ENCODE measurements at places on chromosomes 4 and X.

- no peak for DNase-seq
These were observed 88.1 kb upstream of the TSPAN5 start for GRCh38 chr4:98746530-98746929.

DNA sequence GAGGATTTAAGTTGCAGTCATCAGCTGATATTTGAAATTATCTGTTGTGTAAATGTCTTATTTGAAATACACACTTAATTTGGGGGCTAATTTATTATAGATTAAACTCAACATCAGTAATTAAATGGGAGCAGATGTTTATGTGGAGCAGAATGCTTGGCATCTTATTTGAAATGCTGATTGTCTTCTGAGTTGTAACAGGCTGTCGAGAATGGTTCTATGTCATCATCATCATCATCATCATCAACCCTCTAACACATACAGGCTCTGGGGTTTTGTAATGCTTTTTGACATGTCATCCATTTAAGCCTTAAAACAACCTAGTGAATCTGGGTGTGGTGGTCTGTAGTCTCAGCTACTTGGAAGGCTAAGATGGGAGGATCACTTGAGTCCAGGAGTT is 8.2 kb downstream of the MTMR1 start:
- no peak for DNase-seq

GRCh38 chr4:152697284-152698088 is 17.7 kb upstream of the TMEM154 start:
- no peak for DNase-seq

GRCh38 chr4:925771-926500 is 6.2 kb downstream of the GAK start:
- DNase-seq, result no peak

DNA sequence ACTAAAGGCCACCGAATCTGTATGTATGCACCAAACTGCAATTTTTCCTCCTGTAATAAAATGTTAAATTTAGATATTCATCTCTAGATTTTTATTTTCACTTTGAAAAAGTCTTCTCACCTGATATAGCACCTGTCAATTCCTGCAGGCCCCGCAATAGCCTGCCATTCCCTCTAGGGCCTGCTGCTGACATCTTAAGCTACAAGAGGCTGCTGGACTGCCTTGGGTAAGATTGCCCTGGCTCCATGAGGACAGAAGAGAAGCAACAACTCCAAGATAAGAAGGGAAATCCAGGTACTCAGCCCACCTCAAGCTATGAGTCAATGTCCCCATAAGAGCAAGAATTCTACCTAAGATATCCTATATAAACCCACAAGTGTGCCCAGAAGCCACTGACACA is 230.2 kb upstream of the AGTR2 start:
- DNase-seq, result no peak

- DNase-seq, result no peak
These were observed 139.9 kb downstream of the FRYL start for GRCh38 chr4:48640225-48640624.

DNA sequence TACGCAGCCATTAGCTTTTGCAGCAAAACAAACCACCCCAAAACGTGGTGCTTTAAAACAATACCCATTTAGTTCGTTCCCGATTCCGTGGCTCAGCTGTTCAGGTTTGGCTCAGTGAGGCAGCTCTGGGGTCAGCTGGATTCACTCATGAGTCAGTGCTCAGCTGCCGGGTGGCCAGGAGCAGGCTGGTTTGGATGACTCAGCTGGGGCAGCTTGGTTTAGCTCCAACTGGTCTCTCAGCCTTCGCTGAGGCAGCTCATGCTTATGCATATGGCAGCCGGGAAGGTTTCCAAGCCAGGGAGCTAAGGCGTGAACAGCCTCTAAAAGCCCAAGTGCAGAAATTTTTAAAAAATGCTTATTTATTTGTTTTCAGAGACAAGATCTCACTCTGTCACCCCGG is 13.3 kb upstream of the CD99 start:
- DNase-seq, result no peak

GRCh38 chrX:25754399-25754798 is 383.7 kb upstream of the MAGEB18 start:
- no peak for DNase-seq

GRCh38 chrX:23389196-23389792 is 54.6 kb downstream of the PTCHD1 start:
- no peak for DNase-seq

DNA sequence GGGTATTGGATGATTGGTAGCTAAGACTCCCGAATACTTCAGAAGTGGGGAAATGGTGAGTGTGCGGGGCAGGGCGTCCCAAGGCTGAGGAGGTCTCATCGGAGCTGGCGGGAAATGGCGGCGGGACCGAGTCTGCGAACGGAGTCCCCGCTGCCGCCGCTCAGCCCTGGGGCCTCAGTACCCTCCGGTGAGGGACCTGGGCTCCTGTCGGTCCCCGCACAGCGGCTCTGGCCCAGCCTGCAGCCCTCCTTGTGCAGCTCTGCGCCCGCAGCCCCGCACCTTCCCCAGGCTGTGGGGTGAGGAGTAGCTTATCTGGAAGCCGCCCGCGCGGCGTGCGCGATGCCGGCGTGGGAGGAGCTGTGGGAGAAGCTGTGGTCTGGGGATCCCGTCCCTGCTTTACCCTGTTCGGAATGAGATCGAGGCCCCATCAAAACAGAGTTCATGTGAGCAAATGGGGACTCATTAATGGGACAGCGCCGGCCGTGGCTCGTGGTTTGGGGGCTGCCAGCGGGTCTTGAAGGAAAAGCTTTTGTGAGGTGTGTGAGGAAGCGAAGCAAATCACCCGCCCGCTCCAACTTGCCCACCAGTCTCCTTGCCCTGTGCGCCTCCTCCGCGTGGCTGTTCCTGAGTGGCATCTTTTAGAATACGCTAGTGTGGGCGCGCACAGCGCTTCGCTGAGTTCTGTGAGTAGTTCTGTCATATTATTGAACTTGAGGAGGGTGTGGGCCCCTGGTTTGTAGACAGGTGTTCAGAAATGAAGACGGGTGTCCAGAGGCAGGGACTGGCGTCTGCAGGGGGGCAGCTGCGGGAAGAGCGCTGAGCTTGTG is 531 bp downstream of the ZNF141 start:
- DNase-seq, result no peak

DNA sequence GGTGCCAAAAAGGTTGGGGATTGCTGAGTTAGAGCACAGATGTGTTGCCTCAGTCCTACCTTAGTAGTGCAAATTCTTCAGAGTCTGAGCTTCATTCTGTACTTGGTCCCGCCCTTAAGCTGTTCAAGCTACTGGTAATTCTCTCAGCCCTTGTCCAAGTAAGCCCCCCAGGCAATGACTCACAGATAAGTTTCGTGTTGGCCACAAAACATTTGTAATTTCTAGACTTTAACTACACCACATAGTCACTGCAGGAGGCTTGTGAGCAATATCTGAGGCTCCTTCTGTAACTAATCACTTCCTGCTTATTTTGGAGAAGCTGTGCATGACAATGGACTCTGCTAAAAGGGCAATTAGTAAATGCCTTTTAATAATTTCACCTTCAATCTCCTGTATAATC is 1420.5 kb downstream of the PCDH7 start:
- DNase-seq, result no peak

DNA sequence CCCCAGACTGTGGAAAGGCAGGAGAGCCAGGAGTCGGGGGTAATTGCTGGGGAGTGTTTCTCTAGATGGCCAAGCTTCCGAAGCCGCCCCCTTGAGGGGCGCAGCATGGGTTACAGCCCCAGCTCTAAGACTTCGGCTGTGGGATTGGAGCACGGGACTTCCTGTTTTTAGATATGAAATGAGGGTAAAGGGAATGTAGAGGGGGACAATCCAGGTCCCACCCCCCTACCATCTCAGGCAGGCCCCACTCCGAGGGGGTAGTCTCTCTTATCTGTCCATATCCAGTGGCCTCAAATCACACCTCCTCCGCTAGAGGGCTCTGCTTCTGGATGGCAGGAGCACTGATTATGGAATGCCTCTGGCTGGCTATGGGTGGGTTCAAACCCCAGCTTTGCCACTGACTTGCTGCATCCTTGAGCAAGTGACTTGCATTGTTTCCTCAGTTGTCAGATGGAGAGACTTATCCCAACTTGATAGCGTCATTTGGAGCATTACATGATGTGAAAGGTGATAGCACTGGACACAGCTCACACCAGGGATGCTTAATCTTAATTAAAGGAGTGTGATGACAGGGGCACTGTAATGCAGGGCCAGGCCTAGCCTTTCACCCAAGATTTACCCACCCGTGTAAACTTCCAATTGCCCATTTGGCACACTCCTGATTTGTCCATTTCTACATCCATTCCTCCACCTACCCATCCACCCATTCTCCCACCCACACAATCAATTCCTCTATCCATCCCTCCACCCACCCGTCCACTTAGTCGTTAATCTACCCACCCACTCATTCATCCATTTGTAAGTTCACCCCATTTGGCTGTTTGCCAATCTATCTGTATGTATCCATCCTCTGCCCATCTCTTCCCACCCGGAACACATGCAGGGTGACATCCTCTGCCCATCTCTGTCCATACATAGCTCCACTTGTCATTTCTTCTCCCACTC is 848 bp upstream of the KCND1 start:
- DNase-seq, result peak; percentile 41

GRCh38 chr4:128917781-128918180 is 108.3 kb downstream of the JADE1 start:
- no peak for DNase-seq

GRCh38 chrX:45747905-45748304 is 547.2 kb upstream of the DIPK2B start:
- DNase-seq, result peak; percentile 2

DNA sequence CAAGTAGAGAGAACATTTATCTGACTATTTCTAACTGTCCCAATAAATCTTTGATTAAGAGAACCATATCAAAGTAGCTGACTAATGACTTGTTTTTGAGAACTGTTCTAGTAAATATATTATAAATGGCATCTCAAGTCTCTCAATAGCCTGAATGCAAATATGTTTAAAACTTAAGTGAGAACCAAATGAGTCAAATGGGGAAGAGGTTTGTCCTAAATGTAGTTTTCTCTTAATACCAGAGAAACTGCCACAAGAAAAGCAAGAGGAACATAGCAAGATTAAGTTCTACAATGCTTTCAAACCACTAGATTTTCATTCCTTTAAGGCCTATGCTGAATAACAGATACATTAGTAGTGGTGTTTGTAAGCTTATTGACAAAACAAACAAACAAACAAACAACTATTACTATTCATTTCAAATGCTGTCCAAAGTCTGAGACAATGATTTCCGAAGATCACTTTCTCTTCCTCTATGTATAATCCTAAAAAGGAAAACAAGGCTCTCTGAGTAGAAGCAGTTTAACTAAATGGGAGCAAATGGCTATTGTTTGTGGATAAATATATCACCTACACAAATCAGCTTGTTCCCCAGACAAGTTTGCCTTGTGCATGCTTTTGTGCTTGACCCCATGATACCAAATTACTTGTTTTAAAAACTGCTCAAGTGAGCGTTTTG is 408.4 kb upstream of the EMCN start:
- DNase-seq, result no peak

DNA sequence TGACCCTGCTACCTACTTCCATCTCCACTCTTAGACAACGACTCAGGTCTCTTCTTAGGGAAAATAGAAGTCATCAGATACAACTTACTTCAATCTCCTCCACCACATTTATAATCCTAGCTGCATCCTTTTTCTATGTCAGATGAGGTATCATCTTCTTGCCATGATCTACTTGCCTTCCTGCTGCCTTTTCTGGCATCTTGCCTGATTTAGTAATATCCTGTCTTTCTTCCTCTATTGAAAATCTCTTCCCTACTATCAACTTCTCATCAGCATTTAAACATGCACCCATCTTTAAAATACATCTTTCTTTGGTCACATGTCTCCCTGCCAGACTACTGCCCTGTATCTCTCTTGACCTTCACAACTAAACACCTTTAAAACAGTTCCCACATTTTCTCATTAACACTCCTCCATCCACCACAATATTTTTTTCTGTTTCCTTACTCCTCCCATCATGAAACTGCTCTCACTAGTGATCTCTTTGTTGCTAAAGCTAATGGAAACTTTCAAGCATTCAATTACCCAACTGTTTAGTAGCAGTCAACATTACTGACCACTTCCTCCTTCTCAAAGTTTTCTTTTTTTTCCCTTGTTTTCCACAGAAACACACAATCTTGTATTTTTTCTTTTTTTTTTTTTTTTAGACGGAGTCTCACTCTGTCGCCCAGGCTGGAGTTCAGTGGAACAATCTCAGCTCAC is 100.8 kb upstream of the CXorf66 start:
- no peak for DNase-seq

DNA sequence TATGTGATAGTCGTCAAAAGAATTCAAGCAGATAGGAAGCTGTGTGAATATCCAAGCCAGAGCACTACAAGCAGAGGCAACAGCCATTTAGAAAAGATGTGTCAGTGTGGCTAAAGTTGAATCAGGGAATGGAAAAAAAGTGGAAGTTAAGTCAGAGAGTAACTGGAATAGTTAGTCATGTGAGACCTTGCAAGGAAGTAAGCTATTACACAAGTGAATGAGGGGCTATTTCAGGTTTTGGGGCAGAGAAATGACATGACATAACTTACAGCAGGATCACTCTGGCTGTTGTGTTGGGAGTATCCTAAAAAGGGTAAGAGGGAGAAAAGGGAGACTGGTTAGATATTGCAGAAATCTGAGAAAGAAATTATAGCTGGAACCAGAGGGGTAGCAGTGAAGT is 236.6 kb upstream of the PCDH18 start:
- no peak for DNase-seq

DNA sequence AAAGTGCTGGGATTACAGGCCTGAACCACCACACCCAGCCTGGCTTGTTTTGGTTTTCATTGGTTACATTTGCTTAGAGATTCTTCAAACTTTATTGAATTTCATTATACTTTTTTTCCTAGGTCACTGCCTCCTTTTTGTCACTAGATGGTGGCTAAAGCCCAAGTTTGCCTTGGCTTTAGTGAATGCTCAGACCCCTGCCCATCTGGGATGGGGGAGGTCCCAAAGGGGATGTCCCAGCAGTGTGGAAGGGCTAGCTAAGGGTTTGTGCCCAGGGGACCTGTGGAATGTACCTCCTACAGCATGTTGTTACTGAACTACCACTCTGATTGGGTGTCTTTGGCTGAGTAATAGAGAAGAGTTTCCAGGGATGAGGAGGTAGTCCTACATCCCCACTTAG is 58.4 kb downstream of the CEP135 start:
- no peak for DNase-seq

GRCh38 chr4:105088110-105088879 is 58.4 kb upstream of the TET2 start:
- no peak for DNase-seq

DNA sequence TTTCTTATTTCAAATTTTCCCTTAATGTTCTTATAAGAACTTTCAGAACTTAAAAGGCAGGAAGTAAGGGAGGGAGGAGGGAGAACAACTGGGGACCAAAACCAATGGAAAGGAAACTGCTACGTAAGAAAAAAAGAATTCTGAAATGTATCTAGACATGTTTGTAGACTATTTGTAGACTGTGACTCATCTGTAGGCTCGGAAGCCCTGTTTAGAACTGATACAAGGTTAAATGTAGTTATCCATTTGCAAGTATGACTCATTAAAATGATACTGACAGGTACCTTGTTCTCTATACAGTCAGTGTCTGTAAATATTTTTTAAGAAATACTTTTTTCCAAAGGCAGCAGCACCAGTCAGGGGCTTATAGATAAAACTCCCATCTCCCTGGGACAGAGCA is 202.0 kb downstream of the DHX15 start:
- peak; percentile 18 for DNase-seq
